Right hindlimb (tissue), 1 donor: ENCODE measurements at places on chromosomes 13 and 19.

GRCh38 chr13:22589880-22590279, 590.9 kb upstream of the SGCG start:
- DNase-seq: no peak

DNA sequence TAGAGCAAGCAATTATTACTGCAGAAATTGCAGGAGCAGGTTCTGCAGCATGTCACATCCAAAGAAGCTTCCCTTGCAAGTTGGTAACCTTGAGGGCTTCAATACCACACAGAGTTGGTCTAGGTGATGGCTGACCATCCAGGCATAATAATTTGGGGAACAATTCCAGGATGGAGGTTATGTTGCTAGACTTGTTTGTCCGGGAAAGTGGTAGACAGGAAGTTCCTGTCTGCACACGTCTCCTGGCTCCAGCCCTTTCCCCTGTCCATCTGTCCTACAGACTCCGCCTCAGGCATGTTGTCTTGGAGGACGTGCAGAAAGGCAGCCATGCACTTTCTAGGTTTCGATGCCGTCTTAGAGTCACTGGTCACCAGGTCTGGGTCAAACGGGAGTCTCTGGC, 26.0 kb downstream of the DPRX start:
- no peak for DNase-seq

DNA sequence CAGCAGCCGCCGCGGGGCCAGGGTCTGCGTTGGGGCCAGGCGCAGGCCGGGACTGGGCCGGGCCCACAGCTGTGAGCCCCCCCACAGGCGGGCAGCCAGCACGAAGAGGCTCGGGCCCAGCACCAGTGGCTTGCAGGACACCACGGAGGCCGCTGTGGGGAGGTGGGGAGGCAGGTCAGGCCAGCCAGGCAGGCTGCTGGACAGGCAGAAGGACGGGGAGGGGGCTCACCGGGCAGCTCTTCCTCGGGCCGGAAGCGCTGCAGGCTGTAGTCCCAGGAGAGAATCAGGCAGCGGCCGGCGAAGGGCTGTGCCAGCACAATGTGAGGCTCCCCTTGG, 8.3 kb downstream of the LGI4 start:
- peak; percentile 64 for DNase-seq

GRCh38 chr19:57099199-57099661, 20.6 kb upstream of the USP29 start:
- peak; percentile 86 for DNase-seq

- DNase-seq: no peak
Observed at GRCh38 chr19:7395360-7396066, 46.8 kb downstream of the ARHGEF18 start.

DNA sequence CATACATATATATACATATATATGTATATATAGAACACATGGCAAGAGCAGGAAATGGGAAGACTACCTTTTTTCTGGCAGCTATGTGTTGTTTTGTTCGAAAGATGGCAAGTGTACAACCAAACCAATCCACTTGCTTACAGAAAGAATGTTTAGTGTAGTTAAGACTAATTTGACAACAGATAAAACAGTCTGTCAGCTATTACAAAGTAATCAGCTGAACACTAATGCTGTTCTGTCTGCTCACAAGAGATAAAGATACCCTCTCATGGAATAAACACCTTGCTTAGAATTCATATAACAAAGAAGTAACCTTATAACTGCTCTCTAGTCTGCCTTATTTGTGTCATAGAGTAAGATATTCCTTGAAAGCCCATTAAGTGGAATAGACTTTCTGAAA, 858 bp upstream of the KCNRG start:
- DNase-seq: no peak

DNA sequence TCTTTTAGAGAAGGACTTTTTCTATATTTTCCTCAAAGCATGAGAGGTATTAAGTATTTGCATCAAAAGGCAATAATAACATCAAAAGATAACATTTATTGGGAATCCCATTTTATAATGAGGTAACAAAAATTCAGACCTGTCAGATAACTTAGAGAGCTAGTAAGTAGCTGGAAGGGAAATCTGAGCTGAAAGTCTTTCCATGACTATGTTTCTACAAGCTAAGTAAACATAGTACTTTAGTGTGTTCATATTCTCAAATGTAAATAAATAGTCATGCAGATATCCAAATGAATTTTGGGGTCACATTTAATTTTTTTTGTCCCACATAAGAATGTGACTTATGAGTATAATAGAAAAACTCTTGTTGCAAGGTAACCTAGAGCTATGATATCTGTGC, 87.3 kb upstream of the FBXL3 start:
- DNase-seq: no peak

DNA sequence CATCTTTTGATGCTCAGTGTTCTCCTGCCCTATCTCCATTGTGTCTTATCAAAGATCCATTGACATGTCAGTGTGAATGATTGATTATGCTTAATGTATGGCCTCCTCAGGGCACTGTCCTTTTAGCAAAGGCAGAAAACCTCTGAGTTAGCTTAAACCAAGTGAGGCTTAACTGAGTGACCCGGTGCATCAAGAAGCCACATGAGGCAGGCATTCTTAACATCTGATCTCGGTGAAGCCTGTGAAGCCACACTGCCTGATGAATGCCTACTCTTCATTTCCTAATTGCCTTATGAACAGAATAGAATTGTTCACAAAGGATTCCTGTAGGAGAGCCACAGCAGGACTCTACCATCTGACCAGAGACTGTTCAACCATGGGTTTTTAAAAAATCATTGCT, 168.1 kb upstream of the SOX21 start:
- no peak for DNase-seq

DNA sequence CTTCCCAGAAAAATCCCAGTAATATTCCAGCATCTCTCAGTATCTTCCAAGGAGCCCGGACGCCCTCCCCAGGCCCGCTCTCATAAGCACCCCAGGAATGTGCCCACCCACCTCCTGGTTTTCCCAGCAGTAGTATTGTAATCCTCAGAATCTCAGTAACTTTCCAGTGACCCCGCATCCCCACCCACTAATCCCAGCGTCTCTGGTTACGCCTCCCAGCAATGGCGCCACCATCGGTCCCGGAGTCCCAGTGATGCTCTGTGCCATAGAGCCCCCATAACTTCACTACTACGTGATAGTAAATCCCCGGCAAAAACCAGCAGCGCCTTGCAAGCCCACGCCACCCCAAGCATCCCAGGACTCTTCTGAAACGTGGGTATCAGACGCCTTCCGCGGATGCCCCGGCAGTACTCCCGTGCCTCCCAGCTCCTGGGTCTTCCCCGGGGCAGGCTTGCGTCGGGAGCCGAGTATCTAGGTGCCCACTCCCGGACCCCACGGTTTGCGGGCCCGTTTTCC, 928 bp upstream of the PNPLA6 start:
- peak; percentile 89 for DNase-seq

DNA sequence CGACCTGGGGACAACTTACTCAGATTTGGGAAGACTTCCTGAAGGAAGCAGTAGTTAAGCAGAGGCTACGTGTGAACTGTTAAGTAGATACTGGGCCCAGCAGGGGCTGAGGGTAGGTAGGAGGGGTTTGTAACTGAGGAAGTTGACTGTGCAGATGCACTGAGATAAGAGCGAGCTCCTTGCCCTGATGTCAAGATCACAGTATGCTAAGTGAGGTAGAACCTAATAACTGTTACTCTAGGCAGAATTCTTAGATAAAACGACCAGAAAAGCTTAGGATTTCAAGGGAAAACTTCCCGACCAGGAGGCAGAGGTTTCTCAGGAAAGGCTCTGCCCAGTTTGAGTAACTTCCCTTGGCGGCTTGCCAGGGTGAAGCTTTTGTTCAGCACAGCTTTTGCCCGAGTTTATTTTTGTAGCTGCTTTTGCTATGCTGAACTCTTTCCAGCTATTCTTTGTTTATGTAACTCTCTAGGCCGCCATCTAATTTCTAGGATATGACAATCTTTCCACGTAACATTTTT, 632.1 kb downstream of the DIAPH3 start:
- DNase-seq: peak; percentile 75

GRCh38 chr13:67238277-67238859, 8.2 kb upstream of the PCDH9 start:
- no peak for DNase-seq

DNA sequence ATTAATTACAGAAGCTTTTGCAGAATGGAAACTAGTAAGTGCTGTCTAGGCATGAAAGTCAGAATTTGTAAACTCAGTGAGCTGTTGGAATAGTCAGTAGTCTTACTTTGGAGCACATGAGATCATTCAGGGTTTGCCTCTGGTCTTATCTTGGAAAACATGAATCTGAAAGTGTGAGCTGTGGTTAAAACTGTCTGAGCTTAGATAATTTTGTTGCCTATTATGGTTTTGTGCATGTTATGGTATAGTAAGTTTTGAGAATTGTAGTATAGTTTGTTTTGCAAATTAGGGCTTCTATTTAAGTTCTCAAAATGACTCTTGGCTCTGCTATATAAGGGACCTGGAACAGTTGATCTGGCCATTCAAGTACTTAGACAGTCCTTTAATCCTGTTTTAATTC, 53.7 kb upstream of the TRPC4 start:
- DNase-seq: no peak

- DNase-seq: no peak
Observed at GRCh38 chr13:101545521-101545920, 93.0 kb downstream of the ITGBL1 start.

GRCh38 chr19:54630782-54631181, 498 bp downstream of the LILRB1 start:
- DNase-seq: no peak

- DNase-seq: no peak
Observed at GRCh38 chr19:21158523-21159135, 16.8 kb downstream of the ZNF431 start.

- peak; percentile 82 for DNase-seq
Observed at GRCh38 chr19:2550431-2551171, 74.7 kb downstream of the GADD45B start.

DNA sequence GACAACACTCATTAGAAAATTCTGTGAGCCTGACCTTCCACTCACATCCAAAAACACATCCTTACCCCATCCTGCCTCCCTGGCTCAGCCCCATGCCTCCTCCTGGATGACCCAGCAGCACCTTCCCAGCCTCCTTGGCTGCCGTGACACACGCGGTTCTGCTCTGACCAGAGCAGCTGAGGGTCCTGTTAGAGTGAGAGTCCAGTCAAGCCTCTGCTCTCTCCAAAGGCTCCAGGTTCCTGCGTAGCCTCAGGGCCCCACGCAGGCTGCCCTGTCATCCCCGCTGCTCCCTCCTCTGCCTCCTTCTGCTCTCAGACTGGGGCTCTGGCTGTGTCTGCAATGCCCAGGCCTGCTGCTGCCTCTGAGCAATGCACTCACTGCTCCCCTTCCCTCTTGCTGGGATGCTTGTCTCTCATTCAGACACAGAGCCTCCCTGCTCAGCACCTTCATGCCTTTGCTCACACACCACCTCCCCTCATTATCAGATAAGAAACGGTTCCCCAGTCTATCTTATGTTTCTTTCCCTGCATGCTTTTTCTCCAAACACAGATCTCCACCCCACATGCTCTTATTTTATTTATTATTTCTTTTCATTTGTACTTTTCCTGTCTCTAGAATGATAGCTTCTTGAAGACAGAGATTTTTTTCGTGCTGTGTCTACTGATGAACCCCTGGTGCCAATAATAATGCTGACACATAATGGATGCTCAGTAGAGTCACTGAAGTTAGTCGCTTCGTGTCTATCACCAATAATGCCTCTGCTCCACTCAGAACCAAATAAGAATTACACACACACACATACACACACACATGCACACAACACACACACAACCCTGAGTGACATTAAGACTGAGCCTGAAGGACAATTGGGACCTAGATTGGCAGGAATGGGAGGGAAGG, 10.2 kb upstream of the SIGLEC6 start:
- no peak for DNase-seq

GRCh38 chr13:31504918-31505317, 234.4 kb upstream of the RXFP2 start:
- DNase-seq: no peak

- no peak for DNase-seq
Observed at GRCh38 chr13:113887700-113888201, 23.9 kb upstream of the GAS6 start.

DNA sequence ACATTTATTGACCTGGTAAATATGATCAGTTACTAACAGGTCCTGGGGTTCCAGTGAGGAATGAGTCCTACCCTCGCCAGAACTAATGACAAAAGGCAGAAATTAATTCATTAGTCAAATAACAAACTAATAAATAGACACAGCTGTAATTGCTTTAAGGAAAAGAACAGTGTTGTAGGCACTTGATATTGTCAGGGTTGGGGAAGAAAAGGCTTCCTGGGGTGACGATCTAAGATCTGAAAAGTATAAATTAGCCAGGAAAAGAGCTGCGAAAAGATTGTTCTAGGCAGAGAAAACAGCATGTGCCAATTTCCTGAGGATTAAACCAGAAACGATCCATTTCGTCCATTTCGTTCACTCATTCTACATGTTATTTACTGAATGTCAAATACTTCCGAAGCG, 670 bp upstream of the CHAF1A start:
- no peak for DNase-seq

GRCh38 chr13:21960108-21960507, 289.2 kb downstream of the FGF9 start:
- no peak for DNase-seq

- no peak for DNase-seq
Observed at GRCh38 chr13:31045286-31046081, 113.0 kb downstream of the TEX26 start.

- DNase-seq: no peak
Observed at GRCh38 chr19:44857837-44858236, 11.7 kb downstream of the NECTIN2 start.

- DNase-seq: no peak
Observed at GRCh38 chr19:15210323-15210781, 9.6 kb upstream of the NOTCH3 start.

DNA sequence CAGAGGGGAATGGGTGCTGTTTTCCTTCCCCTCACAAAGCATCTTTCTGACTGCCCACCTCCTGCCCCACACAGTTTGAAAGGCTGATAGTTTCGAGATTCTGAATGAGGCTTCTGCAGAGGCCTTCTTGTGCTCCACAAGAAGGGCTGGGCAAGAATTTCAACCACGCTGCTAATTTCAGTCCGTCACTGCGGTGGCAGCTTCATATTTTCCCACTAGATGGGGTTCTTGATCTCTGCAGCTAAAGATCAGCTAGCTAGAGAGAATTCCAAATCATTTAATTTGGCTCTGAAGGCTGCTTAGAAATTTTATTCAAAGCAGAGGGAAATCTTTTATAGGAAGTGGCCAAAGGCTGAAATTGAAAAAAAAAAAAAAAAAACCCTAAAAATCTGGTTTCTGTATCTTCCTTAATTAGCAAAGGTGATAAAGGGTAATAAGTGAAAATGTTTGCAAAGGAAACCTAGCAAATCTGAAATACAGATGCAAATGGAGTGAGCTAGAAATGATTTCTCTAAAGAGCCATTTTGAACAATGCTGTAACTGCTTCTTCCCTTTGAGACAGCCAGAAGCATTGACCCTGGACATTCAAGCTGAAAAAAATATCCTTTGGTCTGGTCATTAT, 38.0 kb upstream of the C13orf42 start:
- peak; percentile 74 for DNase-seq

DNA sequence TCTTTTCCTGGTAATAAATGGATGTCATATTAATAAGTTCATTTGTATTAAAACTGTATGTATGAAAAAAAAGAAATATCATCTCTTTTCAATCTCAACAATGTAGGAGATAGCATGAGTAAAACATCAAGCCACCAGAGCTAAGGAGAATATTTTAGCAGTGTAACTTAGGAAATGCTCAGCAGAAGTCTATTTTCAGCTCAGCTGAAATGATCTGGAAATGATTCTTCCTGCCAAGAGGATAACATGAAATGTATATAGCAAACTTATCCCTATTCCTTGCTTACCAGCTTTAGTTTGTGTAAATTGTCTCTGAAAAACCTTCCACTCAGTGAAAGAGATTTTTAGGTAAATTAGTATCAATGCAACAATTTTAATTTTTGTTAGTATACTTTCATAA, 1194.4 kb downstream of the SLITRK1 start:
- DNase-seq: no peak
